ENCODE measurements at places on chromosomes 11 and 22.

DNA sequence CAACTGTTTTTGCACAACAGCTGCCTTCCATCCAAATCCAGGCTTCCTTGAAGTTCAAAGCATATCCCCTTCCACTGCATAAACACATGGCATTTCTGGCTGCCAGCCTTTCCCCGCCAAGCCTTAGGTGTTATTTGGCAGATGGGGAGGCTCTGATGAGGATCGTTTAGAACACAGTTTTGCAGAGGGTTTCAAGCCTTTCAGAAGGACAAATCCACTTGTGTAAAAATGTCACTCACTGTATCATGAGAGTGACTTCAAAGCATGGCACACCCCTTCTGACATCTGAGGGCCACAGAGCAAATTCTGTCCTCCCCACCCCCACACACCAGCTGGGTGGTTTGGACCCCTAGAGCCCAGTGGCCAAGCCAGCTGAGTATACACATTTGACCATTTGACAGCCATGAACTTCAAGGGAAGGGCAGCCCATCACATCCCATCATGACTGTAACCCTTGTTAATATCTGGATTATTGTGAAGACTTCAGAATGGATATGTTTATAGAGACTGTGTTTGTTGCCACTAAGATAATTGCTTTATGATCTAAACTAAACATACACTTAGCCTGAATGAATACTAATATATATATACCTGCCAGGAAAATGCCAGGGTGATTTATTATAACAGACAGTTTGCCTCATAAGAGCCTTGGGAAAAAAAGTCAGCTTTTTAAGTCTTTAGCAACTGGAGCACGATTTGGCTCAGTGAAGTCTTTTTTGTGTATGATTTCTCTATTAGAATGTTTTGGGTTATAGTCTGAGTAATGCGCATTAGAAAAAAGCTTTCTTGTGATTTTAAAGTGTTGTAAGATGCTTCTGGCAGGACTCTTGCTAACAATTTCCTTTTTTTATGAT lies 31.9 kb downstream of the FBLN1 start:
- peak; percentile 39 for DNase-seq

DNA sequence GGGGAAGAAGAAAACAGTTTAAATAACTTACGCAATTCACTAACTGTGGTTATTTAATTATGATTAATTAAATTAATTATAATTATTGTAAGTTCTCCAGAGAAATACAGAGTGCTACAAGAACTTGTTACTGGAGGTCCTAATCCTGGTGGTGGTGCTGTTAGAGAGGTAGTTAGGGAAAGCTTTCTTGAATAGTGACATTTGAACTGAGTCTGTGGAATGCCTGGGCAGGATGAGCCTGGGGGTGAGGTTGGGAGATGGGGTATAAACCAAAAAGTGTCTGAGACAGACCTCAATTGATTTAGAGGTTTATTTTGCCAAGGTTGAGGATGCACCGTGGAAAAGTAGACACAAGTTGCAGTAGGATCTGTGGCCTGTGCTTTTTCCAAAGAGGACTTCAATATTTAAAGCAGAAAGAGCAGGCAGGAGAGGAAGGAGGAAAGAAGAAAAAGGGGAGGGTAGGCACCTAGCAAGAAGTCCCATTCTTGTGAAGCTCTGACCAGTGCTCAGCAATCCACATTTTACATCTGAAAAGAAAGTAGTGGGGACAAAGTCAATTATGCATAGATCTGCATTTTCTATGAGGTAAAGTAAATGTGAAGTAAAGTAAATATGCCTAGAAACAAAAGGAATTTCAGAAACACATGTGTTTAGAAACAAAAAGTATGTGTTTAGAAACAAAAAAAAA lies 4.4 kb upstream of the ZNF202 start:
- DNase-seq: no peak

DNA sequence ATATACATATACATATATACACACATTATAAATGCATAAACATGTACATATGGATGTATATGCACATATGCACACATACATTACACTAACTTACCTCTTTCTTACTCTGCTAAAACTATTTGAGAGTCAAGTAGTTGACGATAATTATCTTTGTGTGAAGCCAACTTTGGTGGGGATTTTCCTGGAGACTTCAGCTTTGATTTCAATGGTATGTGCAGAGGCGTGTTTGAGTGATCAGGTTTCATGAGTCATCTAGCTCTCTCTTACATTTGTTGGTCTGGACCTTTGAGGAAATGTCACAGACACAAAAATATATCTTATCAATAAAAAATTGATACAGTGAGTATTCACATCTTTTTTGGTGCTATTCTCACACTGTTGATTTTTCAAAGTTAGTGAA lies 769.1 kb upstream of the LUZP2 start:
- DNase-seq: no peak

- no peak for DNase-seq
Observed at GRCh38 chr22:28450109-28450508, 229.5 kb downstream of the TTC28 start.

DNA sequence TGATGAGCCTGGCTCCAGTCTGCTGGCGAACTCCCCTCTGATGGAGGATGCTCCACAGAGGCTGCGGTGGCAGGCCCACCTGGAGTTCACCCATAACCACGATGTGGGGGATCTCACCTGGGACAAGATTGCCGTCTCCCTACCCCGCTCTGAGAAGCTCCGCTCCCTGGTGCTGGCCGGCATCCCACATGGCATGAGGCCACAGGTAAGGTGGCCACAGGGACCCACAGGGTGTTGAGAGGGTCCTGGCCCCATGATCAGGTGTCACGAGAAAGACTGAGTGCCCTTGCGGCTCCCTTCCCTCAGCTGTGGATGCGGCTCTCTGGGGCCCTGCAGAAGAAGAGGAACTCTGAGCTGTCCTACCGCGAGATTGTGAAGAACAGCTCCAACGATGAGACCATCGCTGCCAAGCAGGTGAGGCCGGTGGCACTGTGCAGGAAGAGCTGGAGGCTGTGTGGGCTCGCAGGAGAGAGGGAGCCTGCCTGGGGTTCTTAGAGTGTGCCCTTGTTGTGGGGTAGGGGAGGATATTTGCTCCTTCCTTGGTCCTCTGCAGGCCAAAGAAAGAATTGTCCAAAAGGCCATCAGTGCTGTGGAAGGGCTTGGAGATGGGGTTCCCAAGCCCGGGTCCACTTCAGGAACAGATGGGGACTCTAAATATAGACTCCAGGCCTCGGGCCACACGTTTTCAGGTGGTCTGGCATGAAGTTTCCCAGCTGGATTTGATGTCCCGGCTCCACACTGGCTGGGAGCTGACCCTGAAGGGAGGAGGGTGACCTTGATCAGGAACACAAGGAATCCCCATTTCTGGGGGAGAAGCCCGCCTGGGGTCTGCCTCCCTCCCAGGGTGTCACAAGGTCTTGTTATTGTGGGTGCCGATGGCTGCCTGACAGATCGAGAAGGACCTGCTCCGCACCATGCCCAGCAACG lies 34.1 kb downstream of the SGSM3 start:
- no peak for DNase-seq

- no peak for DNase-seq
Observed at GRCh38 chr11:100965346-100965745, 164.3 kb downstream of the PGR start.

- DNase-seq: no peak
Observed at GRCh38 chr11:120097721-120098385, 40.1 kb downstream of the TRIM29 start.

DNA sequence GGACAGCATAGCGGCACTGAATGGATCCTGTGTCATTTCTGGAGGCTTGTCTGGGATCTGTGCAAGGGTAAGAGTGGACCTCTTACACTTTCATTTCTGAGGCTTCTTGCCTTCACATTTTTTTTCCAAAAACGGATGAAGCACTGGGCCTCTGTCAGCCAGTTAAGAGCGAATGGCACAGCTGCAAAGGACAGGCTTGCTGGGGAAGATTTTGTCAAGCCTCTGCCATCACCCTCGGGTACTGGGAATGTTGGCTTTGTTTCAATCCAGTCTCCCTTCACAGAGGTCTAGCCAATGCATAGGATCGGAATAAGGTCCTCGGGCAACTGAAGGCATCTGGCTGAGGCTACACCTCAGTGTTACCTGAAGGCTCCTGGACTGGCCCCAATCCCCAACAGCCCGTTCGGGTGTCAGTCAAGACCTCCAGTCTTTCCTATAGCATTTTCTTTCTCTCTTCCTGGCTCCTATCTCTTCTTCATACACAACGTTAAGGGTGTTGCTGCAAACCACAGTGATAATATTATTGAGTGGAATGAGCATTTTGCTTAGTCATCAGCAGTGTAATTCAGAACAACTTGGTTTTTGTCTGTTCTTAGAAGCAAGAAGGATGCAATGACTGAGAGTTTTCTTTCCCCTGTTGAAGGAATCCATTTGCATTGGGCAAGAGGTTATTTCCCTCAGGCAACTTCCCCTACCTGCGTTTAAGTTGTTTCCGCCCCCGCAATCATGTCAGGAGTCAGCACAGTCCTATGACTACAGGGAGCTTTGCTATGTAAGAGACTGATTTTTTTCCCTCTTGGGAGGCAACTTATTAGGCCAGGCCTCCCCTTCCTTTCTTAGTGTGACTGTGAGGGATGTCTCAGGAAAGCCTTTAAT lies 22.8 kb downstream of the NPAT start:
- no peak for DNase-seq

GRCh38 chr11:78961247-78961646 lies 386.6 kb upstream of the NARS2 start:
- DNase-seq: peak; percentile 44

- peak; percentile 19 for DNase-seq
Observed at GRCh38 chr11:128859563-128860441, 7.3 kb downstream of the KCNJ1 start.

GRCh38 chr11:134074766-134075165 lies 5.9 kb downstream of the JAM3 start:
- no peak for DNase-seq

DNA sequence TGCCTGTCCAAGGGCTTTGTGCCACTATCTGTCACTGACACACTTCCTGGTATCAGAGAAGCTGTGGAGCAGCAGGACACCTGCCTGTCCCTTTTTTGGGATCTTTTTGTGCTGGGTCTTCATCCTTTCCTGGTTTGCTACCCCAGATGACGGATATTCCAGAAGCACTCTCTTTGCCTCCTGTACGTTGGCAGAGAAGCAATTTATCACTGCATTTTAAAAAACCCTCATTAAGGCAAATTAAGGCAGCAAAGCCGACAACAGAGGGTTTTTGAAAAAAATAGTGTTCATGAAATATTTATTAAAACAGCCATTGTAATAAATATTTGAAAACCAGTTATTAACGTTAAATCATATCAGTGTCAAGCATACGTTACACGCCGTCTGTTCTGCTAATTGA lies 209.6 kb upstream of the NTM start:
- no peak for DNase-seq

GRCh38 chr11:114348200-114349191 lies 51.8 kb downstream of the C11orf71 start:
- peak; percentile 70 for DNase-seq

DNA sequence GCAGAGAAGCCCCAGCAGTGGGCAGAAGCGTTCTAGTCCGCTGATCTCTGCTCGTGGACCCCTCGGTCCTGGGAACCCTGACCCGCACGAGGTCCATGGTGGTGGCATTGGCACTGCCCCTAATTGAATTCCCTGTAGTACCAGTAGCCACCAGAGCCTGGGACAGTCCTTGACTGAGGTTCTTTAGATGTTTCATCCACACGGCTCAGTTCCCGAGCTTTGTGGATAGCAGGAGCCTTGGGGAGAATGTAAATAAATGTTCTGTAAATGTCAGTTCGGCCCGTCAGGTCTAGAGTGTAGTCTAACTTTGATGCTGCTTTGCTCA lies 39.4 kb upstream of the SEPTIN5 start:
- DNase-seq: no peak

- DNase-seq: no peak
Observed at GRCh38 chr22:49687333-49687732, 140.3 kb downstream of the BRD1 start.

DNA sequence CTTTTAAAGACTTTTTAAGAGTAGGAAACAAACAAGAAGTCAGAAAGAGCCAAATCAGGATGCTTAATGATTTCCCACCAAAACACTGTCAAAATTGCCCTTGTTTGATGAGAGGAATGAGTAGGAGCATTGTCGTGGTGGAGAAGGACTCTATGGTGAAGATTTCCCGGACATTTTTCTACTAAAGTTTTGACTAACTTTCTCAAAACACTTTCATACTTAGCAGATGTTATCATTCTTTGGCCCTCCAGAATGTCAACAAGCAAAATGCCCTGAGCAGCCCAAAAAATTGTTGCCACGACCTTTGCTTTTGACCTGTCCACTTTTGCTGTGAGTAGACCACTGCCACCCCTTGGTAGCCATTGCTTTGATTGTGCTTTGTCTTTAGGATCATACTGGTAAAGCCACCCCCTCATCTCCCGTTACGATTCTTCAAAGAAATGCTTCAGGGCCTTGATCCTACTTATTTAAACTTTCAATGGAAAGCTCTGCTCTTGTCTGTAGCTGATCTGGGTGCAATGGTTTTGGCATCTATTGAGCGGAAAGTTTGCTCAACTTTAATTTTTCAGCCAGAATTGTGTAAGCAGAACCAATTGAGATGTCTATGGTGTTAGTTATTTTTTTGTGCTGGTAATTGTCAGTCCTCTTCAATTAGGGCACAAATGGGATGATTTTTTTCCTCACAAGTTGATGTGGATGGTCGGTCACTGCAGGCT lies 67.2 kb downstream of the ADM start:
- DNase-seq: no peak

GRCh38 chr11:73204711-73205121 lies 13.4 kb upstream of the P2RY2 start:
- no peak for DNase-seq

GRCh38 chr22:36136988-36137387 lies 23.6 kb downstream of the APOL3 start:
- DNase-seq: no peak

DNA sequence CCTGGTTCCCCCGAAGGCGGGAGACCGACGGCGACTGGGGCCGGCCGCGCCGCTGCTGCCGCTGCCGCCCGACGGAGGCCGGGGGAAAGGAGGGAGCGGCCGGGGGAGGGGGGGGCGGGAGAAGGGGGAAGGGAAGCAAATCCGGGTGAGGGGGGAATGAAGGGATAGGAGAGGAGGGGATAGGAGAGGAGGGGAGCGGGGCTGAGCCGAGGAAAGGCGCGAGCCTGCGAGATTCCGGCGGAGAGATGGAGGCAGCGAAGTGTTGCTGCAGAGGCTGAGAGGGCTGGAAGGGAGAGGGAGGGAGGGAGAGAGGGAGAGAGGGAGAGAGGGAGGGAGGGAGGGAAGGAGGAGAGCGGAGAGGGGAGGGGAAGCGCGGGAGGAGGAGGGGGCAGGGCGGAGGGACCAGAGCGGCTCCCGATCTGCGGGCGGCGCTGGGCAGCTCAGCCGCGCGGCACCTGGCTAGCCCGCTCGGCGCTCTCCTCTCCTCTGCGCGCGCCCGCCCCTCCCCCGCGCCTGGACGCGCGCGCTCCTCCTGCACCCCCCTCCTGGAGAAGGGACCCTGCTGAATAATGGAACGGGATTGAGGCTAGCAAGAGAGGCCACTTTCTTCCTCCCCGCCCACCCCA lies 52.3 kb downstream of the SLC22A12 start:
- no peak for DNase-seq

GRCh38 chr11:126336671-126337101 lies 18.8 kb upstream of the ST3GAL4 start:
- no peak for DNase-seq

DNA sequence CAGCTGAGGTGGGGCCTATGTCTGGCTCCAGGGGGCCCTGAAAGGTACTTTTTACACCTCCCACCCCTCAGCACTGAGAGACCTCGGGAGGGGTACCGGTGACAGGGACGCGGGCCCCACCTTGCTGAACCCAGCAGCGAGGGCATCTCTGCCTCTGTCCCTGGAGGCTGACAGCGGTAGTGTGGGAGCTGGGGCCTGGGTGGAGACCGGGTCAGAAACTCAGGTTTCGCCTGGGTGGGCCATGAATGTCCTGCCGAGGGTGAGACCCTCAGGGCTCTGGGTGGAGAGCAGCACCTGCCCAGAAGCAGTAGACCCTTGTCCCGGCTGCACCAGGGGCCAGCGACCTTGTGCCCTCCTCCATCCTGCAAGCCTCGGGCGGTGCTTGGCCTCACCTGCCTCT lies 22.2 kb downstream of the PTDSS2 start:
- DNase-seq: no peak
